ENCODE measurements at places on chromosomes 1 and 21. TPM values are rescaled to one million over a fixed set of nuclear protein-coding genes. Genes with fewer than 3 reads are reported as not detected.

The LRRC53 gene
- not detected for total RNA-seq

GRCh38 chr1:60090655-60091054 is 17.1 kb upstream of the C1orf87 start:
- DNase-seq, result no peak

- no peak for DNase-seq
These were observed 37.2 kb downstream of the LRRC8C start for GRCh38 chr1:89670163-89670562.

DNA sequence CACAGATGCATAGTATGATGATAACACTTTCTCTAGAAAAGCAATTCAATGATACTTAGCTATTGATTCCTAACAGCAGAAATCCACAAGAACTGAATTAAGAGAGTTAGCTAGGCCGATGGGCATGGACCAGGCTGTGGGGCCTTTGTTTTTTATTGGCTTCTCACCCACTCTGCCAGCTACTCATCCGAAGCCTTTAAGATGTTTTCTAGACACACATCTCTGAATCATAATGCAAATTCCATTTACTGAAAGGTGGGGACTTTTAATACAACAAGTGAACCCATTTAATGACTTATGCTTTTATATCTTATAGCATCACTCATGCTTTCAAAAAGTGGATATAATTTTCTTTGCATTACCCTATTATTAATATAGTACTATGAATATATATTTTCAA is 170.2 kb downstream of the RUNX1 start:
- no peak for DNase-seq

- DNase-seq, result no peak
These were observed 10.1 kb downstream of the HSPG2 start for GRCh38 chr1:21926814-21927532.

All from activated naive CD8-positive, alpha-beta T cell treated with anti-CD3 and anti-CD28 coated beads, Interleukin-2, amount 10 ng/mL, durations not matched to agents 7 days and 5 days (primary cell).